ENCODE measurements at places on chromosomes 12 and 14.

DNA sequence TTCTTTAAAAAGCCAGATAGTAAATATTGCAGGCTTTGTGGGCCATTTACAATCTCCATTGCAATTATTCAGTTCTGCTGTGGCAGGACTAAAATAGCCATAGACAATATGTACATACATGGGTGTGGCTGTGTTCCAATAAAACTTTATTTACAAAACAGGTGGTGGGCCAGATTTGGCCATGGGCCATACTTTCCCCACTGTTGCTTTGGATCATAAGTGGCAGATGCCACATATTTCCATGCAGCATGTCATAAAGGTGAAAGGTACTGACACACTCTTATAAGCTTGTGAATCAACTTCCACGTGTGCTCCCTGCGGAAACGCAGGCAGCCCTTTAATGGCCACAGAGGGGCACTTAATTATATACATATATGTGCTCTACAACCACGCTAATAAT, 244.4 kb upstream of the FOXN3 start:
- DNase-seq: no peak

DNA sequence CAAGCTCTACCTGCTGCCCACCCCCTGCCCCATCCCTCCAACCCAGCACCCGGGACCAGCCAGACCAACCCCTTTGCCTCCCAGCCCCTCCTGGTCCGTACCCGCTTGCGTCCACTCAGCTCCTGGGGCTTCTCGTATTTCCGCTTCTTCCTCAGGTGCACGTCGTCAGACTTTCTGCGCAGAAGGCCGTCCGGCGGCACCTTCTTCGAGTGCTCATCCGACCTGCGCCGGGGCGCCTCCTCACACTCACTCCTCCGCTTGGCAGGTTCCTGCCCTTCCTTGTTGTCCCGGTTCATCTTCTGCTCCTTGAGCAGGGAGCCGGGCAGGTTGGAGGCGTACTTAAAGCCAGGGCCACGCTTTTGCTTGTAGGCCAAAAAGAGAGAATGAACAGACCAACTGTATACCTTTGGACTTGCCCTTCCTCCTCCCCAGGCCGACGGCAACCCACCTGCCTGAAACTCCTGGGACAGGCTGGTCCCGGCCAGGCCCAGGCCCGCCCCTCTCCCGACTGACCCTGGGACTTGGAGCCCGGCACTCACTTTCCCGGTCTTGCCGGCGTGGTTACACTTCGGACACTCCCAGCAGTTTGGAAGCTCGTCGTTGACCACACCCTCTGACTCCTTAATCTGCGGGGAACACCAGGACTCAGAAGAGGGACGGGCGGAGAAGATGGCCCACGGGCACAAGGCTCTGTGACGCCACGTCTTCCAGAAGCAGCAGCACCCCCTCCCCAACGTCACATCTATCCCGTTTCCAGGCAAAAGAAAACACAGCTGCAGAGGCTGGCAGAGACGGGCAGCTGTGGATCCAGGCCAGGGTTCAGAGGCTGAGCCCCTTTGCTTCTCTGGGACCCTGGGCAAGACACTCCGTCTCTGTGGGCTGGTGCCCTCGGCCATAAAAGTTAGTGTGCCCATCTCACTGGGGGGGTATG, 44.3 kb downstream of the RNF34 start:
- DNase-seq: no peak

DNA sequence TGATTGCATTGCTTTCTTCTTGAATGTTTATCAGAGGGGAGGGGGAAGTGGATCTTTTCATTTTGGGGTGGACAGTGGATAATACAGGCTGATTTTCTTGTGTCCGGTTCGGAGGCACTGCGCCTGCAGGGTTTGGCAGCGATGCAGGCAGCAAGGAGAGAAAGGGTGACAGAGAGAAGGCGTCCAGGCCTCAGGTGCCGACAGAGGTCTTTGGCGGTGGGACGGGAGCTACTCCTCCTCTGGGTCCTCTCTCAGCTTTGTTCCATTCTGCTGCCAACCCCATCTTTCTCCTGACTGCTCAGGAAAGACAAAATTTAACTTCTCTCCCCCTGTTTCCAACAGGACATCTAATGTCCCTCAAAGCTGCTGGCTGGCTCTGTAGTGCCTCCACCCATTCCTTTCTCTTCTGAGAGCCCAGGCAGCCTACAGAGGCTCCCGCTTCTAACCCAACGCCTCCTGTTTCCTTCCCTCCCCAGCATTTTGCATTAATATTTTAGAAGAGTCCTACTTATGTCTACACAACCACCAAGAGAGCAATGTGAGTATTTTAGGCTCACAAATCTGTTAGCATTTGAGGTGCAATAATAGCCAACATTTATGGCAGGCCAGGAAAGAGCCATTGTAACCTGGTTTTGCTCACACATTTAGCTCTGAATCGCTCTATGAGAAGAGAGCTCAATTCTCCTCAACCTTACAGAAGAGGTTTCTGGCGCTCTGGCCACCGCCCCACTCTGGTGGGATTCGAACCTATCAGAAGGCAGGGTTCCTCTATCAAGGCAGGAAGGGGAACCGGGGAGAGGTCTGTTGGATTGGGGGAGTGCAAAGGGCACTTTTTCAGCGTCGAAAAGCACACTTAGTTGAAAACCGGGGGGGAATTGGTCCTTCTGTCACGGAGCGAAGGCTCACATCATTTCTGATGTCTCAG, 7.1 kb upstream of the TBX5 start:
- DNase-seq: no peak

DNA sequence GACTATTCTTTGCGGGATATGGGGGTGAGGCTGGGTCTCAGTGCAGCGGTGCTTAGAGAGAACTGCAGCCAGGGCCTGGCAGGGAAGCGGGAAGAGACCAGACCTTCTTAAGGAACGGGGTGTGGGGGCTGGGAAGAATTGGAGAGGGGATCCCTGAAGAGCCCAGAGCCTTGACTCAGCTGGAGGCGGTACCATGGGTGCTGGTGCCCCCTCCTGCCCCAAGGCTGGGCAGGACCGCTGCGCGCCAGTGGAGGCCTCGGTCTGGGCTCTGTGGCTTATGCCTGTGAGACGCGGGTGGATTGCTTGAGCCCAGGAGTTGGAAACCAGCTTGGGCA, 1.3 kb upstream of the RNU7-1 start:
- DNase-seq: no peak

DNA sequence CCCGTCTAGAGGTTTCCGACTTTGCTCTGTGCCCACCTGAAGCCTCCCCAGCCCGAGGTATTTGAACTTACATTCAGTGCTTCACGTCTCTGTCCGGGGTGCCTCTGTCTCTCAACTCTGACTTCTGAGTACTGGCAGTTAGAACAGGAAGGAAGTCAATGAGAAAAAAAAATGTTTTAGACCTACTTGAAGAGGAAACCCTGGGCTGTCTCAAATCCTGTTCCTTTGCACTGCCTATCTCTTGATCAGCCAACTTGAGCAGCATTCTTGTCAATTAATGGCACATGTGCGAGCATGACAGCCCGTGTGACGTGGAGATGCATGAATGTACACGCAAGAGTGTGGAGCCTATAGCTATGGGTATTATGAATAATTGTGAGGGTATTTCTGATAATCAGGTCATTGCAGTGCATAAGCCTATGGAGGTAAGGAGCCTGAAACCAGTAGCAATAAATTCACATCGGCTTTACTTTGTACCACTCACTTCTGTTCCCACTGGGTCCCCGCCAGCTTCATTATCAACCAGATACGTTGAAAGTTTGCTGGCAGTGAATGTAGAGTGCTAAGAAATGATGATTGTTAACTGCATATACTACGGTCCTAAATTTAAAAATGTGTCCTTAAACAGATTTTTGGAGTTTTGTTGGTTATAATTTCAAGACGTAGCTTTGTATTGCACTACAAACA, at the start of gene ARHGDIB:
ARHGDIB (minus strand) TSS at position 136 of the 687 bp plus-strand sequence. CDS start 10,889 bp downstream, outside the sequence.
- peak; percentile 87 for DNase-seq

DNA sequence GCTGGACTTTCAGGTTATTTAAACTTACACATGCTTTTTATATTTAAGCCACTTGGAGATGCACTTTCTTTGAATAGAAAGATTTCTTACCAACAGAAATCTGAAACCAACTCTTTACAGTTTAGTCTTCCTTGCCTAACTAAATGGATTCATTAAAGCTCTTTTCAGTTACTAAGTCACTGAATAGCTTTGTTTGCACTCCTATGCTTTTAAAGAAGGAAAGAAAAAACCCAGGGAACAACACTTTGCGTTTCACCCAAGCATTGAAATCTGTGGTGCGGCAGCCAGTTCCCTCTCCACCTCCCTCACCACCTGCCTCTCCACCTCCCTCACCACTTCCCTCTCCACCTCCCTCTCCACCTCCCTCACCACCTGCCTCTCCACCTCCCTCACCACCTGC, 70.3 kb downstream of the RIMBP2 start:
- DNase-seq: no peak

DNA sequence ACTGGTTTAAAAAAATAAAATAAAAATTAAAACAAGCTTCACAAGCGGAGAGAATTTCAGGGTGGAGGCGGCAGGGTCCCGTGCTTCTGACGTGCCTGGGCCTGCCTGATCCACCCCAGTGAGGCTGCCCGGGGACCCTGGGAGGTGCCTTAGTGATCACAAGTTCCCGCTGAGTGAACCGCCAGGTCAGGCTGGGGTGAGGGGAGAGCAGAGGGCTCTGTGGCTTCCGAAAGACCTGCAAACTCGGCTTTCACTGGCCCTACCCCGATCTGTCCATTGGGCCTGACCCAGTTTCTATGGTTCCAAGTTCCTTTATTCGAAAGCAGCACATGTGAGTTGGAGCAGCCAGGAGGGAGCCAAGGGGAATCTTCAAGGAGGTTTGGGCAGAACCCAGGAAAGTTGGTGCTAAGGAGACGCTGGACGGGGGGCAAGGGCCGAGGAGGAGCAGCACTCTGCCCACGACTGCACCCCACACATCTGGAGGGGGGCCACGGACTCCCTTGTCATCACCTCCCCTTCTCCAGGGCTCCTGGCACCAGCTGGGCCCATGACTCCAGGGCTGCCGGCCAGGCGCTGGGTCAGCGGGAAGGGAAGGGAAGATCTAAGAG, 12.9 kb downstream of the MMP14 start:
- DNase-seq: peak; percentile 75

- peak; percentile 93 for DNase-seq
Observed at GRCh38 chr14:35878272-35879150, 52.4 kb downstream of the BRMS1L start.

- DNase-seq: peak; percentile 4
Observed at GRCh38 chr14:64279704-64280668, 14.2 kb downstream of the ESR2 start.

DNA sequence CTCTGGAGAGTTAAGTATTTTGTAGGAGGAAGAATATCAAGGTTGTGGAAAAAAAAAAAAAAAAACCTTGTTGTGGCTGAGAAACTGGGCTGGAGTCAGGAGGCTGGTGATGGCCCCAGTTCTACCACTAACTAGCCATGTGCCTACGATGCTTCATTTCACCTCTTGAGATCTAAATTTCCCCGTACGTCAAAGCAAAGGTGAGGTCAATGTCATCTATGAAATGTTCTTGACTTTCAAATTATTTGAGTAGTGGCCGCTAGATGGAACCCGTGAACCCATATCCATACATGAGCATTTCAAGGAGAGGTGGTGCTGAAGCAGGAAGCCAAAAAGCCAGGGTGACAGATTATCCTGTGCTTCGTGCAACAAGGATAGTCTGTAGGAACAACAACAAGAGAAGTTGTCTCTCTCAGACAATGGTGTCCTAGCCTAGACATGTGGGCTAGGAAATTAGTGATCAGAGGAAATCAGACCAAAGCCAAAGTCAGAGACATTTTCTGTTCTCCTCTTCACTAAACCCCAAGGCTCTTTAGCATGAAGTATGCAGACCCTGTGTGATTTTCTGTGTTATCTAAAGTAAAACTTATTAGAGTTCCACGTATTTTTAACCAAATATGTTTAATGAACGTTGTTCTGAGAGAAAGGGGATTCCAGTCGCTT, 95.5 kb upstream of the ETV6 start:
- DNase-seq: peak; percentile 72

GRCh38 chr14:52269100-52269499, 1.6 kb downstream of the PTGDR start:
- no peak for DNase-seq

DNA sequence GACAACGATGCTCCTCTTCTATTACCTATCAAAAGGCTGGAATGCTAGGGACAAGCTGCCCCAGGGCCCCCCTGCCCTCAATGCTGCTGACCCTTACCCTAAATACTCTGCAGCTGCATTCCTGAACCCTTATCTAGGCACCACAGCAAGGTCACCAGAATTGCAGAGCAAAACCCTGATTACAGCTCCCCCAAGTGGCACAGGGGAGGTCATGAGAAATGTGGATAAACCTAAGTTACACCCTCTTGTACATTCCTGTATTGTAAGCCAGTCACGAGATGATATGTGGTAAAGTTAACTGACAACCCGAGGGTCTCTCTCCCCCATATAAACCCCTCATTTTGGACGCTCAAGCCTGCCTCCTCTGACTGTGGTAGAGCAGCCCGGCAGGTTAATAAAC, 411.8 kb upstream of the STXBP6 start:
- no peak for DNase-seq

DNA sequence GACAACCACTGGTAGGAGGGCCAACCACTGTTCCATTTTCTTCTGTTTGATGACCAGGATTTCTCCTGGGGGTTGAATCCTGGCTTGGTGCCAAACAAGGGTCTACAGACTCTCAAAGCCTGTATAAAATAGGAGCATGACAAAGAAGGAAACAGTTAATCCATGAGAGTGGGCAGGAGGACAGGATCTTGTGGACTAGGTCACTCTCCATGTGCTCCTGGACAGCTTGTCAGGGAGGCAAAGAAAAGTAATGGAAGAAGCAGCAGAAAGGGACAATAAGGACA, 243.7 kb downstream of the AKAP6 start:
- no peak for DNase-seq

GRCh38 chr12:22180705-22181104, 134.7 kb downstream of the CMAS start:
- no peak for DNase-seq

GRCh38 chr12:1429980-1430379, 164.4 kb downstream of the FBXL14 start:
- peak; percentile 86 for DNase-seq

GRCh38 chr12:89513544-89513943, 11.1 kb downstream of the GALNT4 start:
- DNase-seq: no peak

DNA sequence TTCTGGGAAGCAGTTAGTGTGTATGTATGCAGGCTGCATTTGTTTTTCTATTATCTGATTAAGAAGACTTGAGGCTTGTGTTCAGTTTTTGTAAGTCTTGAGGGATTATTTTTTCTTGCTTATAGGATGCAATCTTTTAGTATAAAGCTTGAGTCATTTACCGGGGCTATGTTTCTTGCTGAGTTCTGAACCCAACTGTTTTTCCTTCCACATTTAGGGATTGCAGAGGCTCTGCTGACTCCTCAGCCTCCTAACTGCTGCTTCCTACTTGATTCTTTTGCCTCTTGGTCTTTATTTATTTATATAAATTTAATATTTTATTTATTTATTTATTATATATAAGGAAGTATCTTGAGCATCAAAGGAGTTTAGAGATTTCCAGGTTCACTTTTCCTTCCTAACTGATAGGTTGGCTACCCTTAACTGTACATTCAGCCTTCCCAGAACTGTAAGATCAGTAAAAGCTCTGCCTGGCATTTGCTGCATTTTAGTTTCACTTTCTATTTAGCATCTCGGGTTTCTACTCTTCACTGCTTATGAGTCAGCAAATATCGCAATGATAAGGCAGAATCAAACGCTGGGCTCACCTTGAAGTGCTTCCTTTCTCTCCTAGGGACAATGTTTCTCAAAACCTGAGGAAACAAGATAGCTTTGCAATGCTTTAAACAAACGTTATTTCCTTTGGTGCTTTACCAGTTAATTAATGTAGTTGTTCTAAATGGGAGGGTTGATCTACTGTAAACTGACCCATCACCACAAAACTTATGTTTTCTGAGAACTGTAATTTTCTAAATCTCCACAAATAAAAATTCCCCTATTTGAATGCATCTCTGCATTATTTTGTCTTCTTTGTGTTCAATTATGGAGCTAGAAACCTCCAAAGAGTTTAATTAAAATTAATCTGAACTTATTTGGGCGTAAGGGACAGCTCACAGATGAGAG, 1183.7 kb upstream of the TMEM132C start:
- DNase-seq: peak; percentile 79

Data from fibroblast of pulmonary artery (primary cell).